Kidney epithelial cell (primary cell): ENCODE measurements at places on chromosomes 11 and 22.

DNA sequence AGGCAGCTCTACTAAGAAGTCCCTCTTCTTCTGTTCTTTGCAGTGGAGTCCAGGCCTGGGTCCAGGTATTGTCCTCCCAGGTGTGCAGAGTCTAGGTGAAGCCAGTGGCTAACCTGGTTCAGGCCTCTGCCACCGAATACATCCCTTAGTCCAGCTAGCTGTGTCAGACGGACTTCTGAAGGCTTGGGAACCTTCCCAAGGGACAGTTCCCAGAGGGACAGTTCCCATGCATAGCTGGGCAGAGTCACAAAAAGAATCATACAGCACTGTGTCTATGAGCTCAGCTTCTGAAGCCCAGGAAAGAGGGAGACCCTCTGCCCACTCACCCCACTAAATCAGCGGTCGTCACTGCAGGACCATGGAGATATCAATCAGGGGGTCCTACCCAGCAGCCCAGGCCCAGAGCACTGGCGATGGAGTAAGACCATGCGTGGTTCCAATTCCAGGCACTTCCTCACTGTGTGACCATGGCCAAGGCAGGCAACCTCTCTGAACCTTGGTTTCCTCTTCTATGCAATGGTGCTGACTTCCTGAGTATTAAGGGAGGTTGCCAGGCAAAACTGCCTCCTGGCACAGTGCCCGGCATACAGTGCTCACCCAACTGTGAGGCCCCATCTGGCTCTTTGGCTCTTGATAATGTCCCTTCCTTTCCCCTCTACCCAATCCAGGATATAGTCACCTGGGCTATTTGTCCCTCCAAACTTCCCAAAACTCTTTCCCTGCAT lies 3.4 kb downstream of the MS4A10 start:
- DNase-seq, result no peak

GRCh38 chr11:5004424-5005274 lies 10.0 kb downstream of the OR51L1 start:
- peak; percentile 10 for DNase-seq

GRCh38 chr22:34395370-34395769 lies 475.1 kb upstream of the LARGE1 start:
- no peak for DNase-seq

GRCh38 chr22:46869831-46870441 lies 107.5 kb downstream of the TBC1D22A start:
- no peak for DNase-seq

- no peak for DNase-seq
These were observed 11.9 kb downstream of the FAM83F start for GRCh38 chr22:40006641-40007040.

DNA sequence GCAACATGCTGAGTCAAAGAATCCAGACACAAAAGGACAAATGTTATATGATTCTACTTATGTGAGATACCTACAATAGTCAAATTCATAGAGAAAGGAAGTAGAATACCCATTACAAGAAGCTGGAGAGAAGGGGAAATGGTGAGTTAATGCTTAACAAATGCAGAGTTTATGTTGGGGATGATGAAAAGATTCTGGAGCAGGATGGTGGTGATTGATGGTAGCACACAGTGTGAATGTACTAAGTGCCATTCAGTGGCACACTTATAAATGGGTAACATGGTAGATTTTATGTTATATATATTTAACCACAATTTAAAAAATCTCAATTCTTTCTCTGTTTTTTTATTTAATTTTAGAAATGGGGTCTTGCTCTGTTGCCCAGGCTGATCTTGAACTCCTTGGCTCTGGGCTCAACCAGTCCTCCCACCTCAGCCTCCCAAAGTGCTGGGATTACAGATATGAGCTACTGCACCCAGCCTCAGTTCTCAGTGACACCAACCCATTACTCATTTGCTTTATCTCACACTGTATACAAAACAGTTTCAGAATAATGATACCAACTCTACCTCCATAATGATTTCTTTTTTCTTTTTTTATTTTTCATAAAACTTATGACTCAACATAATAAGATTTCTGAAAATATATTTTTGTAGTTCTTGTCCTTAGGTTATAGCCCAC lies 9.6 kb upstream of the RELA start:
- DNase-seq, result no peak

- DNase-seq, result no peak
These were observed 11.0 kb upstream of the CERK start for GRCh38 chr22:46748908-46749675.

DNA sequence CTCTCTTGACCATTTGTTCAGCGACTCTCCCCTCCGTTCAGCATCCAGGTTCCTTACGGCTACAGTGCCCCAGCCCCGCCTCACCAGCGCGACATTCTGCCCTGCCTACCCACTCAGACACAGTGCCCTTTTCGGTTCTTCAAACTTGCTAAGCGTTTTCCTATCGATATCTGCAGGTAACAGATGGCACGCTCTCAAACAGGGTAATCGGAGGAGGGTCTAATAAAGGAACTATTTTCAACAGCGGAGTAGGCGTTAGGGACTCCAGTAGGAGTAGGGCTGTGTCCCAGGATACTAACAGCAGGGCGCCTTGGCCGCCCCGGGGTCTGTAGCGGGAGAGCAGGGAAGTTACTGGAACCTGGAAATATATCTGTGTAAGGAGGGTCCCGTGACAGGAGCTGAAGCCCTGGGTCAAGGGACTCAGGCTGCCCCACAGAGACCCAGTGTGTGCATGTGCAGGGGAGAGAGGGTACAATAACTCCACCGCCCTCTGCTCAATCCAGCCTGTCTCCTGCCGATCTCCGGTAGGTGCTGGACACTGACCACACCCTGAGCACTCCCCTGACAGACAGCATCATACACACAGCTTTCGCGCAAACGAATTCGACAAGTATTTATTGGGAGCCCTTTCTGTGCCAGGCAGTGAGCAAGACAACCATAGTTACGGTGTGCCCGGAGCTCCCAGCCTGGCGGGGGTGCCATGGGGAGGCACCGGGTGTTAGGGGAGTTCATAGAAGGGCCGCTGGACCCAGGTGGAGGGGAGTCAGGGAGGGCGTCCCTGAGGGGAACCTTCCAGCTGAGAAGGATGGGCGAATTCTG lies 2.1 kb downstream of the KLHL35 start:
- no peak for DNase-seq

DNA sequence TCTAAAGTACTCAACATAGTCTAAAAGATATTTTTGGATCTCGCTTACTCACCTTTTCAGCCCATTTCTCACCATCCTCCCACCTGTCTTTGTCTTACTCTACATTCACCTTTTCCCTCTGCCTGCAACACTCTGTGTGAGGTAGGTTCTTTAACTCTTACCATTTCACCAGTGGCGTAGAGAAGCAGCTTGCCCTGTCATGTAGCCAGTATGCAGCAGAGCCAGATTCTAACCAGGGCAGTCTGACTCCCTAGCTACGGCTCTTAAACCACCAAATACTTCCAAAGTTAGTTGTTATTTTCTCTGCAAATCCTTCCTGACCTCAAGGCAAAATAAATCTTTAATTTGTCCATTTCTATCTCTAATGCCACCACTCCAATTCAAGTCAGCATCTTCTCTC lies 7.5 kb downstream of the ALG8 start:
- DNase-seq, result no peak

- no peak for DNase-seq
These were observed 797 bp downstream of the LGR4 start for GRCh38 chr11:27471589-27472397.

DNA sequence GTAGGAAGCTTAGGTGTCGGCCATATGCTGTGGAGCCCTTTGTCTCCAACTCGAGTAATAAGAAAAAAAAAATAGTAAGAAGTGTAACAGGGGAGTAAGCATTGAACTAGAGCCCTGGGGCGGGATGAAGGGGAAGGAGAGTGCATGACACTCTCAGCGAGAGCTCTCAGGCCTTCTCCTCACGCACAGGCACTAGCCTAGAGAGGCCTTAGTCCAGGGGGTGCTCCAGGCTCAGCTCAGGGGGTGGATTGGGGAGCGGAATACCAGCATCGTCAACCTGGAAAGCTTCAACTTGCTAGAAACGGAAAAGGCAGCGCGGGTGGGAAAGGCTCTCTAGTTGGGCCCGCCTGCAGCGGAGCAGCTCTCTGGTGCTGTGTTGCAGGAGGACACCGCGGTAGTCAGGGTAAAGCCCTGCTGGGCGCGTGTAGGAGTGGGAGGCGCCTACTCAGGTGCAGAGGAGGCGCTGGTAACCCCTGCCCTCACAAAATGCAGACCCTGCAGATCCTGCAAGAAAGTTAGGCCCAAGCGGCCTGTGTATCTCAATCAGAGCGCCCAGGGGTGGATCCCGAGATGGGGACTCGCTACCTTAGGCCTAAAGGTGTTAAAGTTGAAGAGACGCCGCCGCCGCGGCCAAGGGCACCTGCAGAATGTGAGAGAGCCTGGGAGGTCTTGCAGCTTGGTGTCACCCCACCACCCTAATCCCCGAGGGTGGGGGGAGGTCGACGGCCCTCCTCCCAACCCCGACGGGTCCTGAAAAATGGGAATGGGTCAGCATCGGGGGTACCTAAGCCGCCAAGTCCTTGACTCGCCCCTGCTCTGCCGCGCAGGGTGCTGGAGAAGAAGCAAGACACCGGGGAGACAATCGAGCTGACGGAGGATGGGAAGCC lies 2.8 kb downstream of the SLC17A6 start:
- no peak for DNase-seq

GRCh38 chr11:100689141-100689540 lies 2.1 kb downstream of the ARHGAP42 start:
- DNase-seq, result no peak

- DNase-seq, result no peak
These were observed 41.3 kb downstream of the NEU3 start for GRCh38 chr11:75029836-75030631.

- DNase-seq, result no peak
These were observed 18.8 kb upstream of the PRSS23 start for GRCh38 chr11:86781546-86781945.

GRCh38 chr11:104098132-104098531 lies 61.7 kb downstream of the DDI1 start:
- no peak for DNase-seq

DNA sequence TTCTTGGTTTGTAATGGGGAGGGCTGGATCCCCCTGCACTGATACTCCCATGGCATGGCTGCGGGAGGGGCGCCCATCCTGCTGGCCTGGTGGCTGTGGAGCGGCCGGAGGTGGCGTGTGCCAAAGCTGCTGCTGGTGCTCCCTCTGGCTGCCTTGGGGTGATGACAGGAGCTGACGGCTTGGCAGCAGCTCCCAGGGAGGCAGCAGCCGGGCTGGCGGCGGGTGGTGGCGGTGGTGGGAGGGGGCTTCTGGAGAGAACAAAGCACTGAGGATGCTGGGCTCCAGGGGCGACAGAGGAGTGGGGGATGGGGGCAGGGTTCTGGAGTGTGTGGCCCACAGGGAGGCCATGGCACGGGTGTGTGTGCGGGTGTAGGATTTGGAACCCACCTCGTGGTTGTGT lies 11.4 kb upstream of the MPPED1 start:
- no peak for DNase-seq

DNA sequence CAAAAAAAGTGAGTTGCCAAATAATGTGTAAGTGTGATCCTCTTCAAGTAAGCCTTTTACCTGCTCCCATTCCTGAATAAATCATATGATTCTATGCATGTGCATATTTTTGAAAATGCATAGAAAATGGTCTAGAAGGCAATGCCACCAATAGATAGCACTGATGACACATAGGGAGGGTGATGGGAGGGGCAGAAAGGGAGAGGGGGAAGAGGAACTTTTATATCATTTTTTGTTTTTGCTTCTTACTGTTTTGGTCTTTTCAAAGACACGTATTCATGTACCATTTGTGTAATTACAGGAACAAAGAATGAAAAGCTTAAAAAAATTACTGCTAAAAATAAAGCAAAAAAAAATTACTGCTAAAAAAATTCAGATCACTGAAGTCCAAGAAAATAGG lies 60.8 kb downstream of the C11orf58 start:
- DNase-seq, result no peak

- DNase-seq, result no peak
These were observed 627 bp downstream of the JRKL start for GRCh38 chr11:96390488-96390792.

DNA sequence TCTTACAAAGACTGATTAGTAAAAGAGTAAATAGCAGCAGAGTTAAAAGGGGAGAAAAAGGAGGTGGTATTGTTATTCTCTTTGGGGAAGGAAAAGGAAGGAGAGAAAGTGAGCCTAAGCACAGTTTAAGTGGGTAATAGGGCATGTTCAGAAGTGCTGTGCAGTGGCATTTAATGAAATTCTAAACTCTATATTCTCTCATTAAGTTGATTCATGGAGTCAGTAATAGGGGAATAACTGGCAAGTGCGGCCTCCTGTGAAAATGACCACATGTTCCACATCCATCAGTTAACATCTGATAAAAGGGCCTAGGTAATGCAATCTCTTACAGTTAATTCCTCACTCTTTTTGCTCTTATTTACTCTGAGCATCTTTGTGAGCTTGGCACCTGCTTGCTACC lies 516.7 kb downstream of the JRKL start:
- DNase-seq, result no peak

GRCh38 chr11:77204754-77205466 lies 76.9 kb downstream of the MYO7A start:
- no peak for DNase-seq

- no peak for DNase-seq
These were observed 47.3 kb upstream of the SLC5A1 start for GRCh38 chr22:31995807-31996206.

- DNase-seq, result peak; percentile 83
These were observed 13.3 kb downstream of the MPST start for GRCh38 chr22:37032535-37033460.

DNA sequence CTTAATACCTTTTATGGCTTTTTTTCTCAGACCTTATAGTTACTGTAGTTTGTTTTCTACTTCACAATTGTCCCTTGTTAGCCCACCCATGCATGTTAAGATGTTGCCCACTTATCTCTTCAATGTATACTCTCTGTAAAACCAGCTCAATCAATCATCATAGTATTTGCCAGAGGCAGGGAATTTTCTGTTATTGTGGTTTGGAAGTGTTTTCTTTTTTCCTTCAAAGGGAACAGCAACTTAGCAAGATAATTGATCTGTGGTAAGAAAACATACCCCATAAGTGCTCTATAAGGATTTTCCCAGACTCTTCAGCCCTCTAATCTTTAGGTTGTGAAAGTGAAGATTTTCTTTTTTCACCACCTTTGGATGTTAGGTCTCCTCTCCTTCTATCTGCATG lies 76.7 kb upstream of the SYT9 start:
- no peak for DNase-seq

- no peak for DNase-seq
These were observed 40.5 kb upstream of the DDI1 start for GRCh38 chr11:103995896-103996295.

DNA sequence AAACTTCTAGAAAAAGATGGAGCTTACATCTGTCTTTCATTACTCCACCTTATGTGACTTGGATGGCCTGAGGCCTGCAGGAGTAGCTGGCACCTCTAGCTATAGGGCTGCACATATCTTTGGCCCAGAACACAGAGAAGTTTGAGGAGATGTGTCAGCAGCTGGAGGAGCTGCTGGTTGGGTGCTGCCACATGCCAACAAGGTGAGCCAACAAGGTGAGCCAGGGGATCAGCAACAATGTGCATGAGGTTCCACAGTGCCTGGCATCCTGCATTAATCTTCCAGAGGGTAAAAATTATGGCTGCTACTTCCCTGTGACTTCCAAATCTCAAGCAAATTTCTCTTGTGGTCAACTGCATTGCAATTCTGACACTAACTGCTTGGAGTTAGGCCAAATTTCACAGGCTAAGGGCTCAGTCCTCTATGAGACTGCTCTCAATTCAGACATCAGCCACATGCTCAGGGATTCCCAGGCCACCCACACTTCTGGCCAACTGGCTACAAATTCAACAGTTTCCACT lies 16.0 kb downstream of the RBM7 start:
- DNase-seq, result no peak

GRCh38 chr22:45223304-45224117 lies 17.2 kb downstream of the KIAA0930 start:
- DNase-seq, result no peak
